Activated CD4-positive, alpha-beta T cell treated with anti-CD3 and anti-CD28 coated beads, Interleukin-2, Interleukin-4, amounts not matched to agents 100 ng/mL and 50 ng/mL, durations not matched to agents 16 hours and 8 hours (primary cell): ENCODE measurements at places on chromosomes 5 and 9.

- DNase-seq: no peak
Observed at GRCh38 chr5:8842971-8843551, 702.8 kb downstream of the SEMA5A start.

DNA sequence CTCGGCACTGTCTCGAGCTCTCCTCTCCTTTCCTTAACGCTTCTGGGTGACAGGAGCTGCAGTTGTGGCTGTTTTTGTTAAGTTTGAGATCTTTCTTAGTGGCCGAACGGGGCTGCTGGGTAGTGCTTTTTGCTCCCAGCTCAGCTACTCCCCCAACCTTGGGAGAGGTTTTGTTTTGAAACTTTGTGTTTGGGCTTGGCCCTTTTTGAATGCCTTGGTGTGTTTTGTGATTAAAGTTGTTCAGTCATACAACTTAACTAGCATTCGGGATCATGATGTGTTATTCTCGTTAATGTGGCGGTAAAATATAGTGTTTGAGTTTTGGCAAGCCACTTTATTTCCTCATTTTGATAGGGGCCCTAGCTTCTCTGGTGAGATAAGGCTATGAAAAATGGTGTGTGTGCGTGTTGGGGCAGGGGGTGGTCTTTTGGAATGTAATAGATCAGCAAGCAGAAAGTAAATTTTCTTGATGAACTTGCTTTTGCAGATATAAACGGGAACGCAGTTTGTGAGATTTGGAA, 1.1 kb downstream of the KDM3B start:
- DNase-seq: peak; percentile 22

DNA sequence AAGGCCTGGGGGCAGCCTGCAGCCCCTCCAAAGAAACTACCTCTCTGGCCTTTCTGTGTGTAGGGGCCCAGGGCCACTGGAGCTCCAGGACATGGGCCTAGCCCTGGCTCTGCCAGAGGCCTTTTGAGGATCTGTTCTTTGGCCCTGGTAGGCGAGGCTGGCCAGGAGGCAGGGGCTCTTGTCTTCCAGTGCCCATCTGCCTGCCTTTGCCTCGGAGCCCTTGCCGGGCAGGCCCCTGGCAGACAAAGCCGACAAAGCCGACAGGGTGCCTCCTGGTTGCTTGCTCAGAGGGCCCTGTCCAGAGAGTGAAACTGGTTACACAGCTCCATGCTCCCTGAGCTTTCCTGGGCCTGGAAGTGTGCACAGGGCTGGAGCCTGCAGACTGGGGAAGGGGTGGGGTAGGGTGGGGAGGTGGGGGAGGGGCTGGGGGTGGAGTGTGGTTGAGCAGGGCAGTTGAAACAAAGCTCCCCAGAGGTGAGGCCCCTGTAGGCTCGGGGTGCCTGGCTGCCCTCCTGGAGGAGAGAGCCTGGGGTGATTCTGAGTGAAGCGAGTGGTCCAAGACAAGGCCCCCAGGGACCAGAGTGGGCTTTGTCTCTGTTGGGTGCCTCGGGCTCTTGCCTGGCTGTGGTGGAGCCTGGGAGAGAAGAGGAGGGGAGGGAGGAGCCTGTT, 29.3 kb downstream of the PTPA start:
- DNase-seq: no peak

DNA sequence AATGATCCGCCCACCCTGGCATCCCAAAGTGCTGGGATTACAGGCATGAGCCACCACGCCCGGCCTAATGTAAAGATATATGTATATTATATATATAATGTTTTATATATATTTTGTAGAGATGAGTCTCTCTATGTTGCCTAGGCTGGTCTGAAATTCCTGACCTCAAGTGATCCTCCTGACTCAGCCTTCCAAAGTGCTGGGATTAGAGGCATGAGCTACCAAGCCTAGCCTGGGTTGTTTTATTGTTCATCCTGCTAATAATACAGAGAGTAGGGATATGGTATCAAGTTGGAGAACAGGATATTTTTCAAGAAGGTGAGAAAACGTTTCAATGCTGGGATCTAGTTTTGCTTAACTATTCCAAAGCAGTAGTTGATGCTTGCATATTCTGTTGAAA, 2.9 kb downstream of the SEC24A start:
- no peak for DNase-seq

GRCh38 chr5:9046756-9047481, 499.0 kb downstream of the SEMA5A start:
- no peak for DNase-seq

GRCh38 chr9:17725399-17726010, 146.6 kb downstream of the SH3GL2 start:
- no peak for DNase-seq

DNA sequence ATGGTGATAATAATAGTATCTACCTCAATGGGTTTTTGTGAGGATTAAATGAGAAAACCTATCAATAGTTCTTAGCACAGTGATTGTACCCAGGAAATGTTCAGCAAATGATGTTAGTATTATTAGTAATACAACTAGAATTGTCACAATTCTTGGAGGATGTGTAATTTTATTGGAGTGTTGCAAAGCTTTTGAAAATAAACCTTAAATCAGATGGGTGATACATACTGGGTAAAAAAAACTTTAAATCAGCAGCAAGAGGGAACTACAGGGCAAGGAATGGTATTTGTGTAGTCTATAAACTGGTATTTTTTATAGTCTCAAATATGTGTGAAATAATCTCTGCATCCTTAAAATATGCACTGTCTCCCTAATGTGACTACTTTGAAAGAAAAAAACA, 371.6 kb downstream of the PIK3R1 start:
- no peak for DNase-seq

- no peak for DNase-seq
Observed at GRCh38 chr5:3386637-3387036, 209.0 kb upstream of the IRX1 start.

DNA sequence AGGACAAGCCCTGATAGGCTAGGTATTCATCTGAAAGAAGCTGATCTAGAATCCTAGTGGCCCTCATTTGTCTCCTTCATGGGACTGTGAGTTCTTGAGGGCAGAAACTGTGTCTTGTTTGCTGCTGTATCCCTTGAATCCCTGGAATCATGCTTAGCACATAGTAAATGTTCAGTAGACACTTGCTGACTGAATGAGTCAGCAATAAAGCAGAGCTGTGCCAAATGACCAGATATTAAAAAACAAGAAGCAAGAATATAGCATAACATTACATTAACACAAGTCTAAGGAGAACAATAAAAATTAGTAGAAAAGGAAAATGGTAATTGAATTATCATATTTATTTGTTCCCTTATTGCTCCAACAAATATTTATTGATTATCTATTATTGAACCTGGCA, 420.5 kb downstream of the ZSWIM6 start:
- no peak for DNase-seq

DNA sequence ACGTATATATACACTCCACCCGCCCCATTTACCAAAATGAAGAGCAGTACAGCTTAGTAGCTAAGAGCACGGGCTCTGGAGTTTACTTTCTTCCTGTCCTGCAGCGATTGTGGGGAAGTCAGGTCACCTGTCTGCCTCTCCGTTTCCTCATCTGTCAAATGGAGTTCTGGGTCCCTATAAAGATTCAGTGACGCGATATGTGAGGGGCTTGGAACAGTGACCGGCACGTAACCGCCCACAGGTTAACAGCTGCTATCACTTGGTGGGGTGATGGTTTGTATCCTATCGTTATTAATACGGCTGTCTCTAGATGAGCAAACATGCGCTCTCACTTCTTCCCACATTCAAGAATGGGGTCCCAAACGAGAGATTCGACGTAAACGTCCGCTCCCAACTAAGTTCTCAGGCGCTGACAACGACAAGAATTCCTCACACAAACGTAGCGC, 426 bp downstream of the FAM114A2 start:
- peak; percentile 45 for DNase-seq

GRCh38 chr5:124996023-124996763, 249.8 kb upstream of the ZNF608 start:
- no peak for DNase-seq

DNA sequence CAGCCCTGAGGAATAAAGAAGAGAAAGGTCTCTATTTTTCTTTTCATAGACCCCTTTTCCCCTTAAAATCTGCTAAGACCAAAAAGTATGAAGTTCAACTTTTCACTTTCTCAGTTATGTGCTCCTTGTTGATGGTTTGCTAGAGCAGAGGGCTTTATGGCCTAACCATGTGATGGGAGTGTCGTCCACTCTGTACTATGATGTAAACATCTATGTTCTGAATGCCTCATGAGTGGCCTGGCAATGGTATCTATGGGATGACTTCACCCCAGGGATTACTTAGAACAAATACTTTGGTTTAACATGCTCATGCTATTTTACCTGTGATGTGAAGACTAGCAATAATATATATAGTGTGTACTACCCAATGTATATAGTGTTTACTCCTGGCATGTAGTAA, 43.7 kb upstream of the MIER3 start:
- DNase-seq: no peak

DNA sequence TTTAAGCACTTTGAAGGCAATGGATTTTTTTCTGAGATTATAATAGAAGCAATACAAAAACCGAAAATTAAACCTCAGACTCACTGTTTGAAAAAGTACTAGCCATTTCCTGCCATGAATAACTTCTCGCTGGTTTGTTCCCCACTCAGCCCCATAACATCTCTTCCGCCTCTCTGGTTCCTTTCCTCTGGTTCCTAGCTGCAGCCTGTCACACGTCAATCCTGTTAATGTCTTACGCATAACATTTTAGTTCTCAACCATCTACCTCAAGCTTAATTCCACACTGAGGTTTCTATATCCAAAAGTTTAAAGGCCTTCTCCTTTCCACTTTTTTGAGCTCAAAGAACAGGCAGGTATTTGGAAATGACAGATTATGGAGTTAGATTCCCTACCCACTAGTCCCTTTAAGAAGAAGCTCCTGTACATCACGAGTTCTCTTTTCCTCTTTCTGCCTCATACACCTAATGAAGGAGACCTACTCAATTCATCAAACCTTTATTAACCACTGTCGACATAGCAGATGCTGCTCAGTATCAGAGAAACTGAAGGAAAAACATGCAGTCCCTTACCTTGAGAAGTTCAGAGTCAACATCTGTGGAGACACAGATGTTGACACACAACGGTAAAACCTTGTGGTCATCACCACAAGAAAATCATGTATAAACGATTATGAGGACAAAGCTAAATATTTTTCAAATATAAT, 243.0 kb upstream of the PTGER4 start:
- peak; percentile 70 for DNase-seq
